Activated CD4-positive, alpha-beta T cell treated with anti-CD3 and anti-CD28 coated beads for 1 hour (primary cell): ENCODE measurements at places on chromosomes 2 and 18.

GRCh38 chr2:165268754-165269153 lies 29.5 kb downstream of the SCN2A start:
- no peak for DNase-seq

GRCh38 chr2:79434362-79434761 lies 78.5 kb upstream of the CTNNA2 start:
- no peak for DNase-seq

- no peak for DNase-seq
Observed at GRCh38 chr2:145874466-145874865, 1354.5 kb upstream of the ZEB2 start.

GRCh38 chr2:231228974-231229529 lies 30.6 kb downstream of the ARMC9 start:
- no peak for DNase-seq

DNA sequence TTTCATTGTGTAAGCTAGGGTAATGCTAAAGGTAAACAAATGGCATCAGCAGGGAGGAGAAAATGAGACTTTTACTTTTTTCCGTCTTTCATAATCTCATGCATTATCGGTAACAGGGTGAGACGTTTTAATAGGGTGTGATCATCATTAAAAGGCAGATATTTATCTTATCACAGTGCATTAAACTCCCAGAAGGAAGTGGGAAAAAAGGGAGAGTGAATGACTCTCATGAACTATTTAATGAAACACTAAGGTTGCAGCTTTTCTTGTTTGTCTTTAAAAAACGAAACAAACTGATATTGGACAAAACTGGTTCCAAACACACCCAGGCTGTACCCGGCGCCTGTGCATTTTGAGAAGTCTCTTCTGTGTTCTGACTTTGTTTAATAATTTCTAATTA lies 1936.8 kb upstream of the PIK3C3 start:
- no peak for DNase-seq

- DNase-seq = no peak
Observed at GRCh38 chr2:5666798-5667197, 25.4 kb upstream of the SOX11 start.

DNA sequence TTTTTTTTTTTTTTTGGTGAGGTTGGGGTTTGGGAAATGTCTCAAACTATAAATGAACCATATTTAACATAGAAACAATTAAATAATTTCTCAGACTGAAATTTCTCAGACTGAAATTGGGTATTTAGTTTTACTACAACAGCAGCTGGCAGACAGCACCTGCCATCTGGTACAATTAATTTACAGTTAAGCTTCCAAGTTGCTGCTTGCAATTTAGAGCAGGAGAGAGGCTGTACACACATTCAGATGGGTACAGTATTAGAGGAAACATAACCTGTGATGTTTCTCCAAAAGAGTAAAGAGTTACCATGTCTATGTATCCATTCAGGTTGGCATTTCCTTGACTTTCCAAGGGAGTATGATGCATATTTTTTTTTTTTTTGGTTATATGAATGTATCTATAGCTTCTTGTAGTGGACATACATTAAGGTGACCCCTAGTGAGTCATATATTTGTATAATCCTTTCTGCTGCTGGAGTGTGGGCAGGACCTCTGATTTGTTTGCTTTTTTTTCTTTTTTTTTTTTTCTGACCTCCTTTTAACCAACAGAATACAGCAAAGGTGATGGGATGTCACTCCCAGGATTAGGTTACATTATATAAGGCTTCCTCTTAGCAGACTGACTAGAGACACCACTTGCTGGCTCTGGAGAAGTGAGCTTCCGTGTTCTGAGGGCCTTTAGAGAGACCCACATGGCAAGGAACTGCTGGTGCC lies 201.7 kb downstream of the PTH2R start:
- DNase-seq = no peak

GRCh38 chr2:46050489-46050888 lies 246.7 kb upstream of the EPAS1 start:
- no peak for DNase-seq

DNA sequence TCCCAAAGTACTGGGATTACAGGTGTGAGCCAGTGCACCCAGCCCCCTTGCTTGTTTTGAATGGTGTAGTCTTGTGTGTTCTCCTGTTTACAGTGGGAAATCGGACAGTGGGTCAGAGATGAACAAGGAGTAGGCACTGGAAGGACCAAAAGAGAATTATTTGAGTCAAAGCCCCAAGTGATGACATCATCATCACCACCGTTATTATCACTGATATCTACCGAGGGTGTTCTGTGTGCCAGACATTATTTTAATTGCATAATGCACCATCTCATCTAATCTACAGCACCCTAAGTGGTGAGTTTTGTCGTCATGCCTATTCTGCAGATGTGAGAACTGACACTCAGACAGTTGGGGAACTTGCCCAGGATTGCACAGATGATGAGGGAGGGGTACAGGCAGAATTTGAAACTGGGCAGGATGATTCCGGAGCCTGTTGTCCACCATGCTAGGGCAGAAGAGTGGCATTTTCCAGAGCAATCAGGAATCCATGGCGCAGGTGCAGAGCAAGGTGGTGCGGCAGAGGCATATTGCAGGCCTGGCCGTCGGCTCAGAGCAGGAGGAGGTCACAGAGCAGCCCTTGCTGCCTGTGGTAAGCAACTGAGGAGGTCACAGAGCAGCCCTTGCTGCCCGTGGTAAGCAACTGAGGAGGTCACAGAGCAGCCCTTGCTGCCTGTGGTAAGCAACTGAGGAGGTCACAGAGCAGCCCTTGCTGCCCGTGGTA lies 137.0 kb upstream of the HDAC4 start:
- no peak for DNase-seq

DNA sequence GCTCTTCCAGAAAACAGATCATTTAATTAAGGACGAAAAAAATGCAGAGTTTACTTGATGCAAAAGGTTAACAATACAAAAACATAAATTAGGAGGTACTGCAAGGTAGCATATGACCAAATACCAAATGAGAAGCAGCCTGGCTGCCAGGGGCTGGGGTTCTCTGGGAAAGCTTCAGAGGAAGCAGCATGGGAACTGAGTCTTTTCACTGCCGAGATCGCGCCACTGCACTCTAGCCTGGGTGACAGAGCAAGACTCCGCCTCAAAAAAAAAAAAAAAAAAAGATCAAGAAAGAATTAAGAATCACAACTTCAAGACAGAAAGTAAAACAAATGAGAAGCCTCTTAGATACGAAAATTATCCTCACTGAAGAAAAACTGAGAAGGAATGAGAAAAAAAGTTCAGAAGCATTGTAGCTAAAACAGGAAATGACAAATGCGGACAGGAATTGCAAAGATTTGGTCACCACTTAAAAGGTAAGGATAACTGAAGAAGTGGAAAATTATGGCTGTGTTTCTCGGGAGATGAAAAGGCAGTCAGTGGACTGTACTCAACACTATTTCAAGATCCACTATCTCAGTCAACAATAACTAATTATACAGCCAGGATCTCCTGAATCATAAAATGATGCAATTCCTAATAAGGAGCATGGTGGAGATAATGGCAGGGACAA lies 4.3 kb downstream of the SEPTIN10 start:
- DNase-seq = no peak

GRCh38 chr2:151891566-151892194 lies 63.5 kb upstream of the ARL5A start:
- DNase-seq = no peak

- DNase-seq = no peak
Observed at GRCh38 chr2:97910403-97911205, 85.1 kb downstream of the TMEM131 start.

GRCh38 chr18:47917923-47918610 lies 12.4 kb downstream of the SMAD2 start:
- no peak for DNase-seq

- DNase-seq = no peak
Observed at GRCh38 chr2:10254373-10255188, 48.1 kb upstream of the HPCAL1 start.

GRCh38 chr2:240993446-240994170 lies 4.8 kb upstream of the SNED1 start:
- DNase-seq = no peak

- no peak for DNase-seq
Observed at GRCh38 chr2:128486640-128487375, 168.1 kb upstream of the HS6ST1 start.

DNA sequence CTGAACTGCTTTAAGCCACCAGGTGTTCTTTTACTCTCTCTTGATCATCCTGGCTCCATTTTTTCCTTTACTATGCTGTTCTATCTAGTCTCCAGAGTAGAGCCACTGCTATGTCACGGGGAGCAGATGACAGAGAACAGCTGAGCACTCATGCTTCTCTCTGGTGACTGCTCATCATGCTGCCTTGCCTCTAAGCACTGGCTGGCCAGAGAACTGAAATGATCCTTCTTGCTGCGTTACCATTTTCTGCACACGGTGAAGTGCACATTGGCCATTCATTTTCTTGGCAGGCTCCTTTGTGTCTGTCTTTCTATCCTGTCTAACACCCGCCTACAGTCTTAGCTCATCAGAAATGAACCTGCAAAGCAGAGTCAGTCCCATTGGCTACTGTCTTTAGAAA lies 86.0 kb downstream of the KCTD1 start:
- no peak for DNase-seq

- DNase-seq = no peak
Observed at GRCh38 chr2:239139566-239139965, 261.3 kb downstream of the HDAC4 start.

DNA sequence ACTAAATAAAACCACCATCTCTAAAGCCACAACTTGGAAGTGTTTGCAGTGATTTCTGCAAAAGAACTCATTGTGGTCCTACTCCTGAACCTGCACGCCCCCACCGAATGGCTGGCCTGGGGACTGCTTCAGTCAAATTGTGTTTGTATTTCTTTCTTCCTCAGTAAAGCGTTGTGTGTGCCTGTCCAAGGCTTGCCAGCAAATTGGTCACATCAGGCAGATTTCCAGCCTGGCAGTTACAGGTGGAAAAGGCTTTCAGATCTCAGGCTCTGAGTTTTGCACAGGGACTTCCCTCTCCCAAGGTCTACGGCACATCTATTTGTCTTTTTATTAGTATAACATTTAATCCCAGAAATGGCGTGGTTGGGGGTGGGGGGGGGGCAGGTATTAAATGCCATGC lies 54.0 kb upstream of the NOSTRIN start:
- DNase-seq = no peak

- DNase-seq = no peak
Observed at GRCh38 chr18:75087119-75088020, 121.6 kb downstream of the PTGR3 start.

- no peak for DNase-seq
Observed at GRCh38 chr2:84152462-84152861, 306.6 kb downstream of the SUCLG1 start.

GRCh38 chr18:9992973-9993520 lies 79.2 kb downstream of the VAPA start:
- DNase-seq = no peak

DNA sequence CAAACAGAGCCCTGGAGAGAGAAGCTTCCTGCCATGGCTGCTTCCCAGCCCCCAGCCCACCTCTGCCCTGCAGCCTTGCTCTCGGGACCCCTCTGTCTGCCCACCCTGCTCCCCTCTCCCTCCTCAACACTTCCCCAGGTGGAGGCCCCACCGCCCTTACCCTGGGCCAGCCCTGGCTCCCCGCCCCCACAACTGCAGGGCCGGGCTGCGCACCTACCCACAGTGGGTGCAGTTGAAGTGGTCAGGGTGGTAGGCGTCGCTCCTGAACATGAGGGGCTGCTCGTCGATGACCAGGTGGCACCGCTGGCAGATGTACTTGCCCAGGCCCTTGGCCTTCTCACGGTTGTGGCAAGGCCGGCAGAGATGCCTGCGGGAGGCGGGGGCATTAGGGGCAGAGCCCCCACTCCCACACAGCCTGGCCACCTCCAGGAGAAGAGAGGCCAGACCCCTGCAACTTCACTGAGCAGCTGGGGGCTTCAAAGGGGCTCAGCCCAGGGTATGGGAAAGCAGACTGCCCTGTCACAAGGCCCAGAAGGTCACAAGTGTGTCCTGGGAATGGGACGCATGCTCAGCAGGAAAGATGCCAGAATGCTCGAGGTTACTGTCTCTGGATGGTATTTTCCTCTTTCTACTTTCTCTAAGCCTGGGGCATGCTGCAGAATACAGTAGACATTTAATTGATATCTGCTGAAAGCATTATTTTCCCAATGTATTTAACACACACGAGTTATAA lies 3.1 kb upstream of the GPR17 start:
- no peak for DNase-seq

DNA sequence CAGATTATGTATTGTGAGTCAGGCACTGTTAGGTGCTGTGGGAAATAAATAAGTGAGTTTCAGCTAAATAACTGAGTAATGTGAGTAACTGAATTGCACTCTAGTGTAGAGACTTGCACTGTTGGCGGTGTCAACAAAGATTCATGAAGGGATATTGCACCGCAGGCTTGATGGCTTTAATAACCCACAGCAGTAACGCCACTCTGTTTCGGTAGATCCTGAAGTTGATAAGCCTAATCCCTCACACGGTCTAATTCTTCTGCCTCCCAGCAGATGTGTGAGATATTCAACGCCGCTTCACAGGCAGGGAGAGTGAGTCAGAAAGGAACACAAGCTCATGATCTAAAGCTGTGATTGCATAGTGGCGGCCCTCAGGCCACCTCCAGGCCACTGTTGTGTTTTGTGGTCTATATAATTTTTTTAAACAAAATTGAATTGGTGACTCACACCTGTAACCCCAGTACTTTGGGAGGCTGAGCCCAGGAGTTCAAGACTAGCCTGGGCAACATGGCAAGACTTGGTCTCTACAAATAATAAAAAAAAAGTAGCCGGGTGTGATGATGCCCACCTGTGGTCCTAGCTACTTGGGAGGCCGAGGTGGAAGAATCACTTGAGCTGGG lies 94.3 kb downstream of the LIPG start:
- no peak for DNase-seq

GRCh38 chr2:17759805-17760204 lies 5.9 kb downstream of the GEN1 start:
- DNase-seq = no peak

DNA sequence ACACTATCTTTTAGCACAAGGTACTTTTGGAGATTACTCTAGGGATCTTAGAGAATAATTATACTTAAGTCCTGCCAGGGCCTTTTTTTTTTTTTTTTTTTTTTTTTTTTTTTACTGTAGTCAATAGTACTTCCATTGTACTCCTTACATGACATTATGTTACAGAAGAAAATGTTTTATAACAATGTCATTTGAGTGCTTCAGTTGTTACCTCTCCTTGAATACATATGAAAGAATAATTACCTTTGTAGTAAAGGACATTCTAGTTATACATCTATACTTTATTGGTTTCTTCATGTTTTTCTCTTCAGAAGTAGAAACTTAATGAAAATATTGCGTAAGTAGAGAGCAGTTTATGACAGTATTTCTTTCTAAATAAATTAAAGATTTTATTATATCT lies 834.9 kb downstream of the DPP10 start:
- DNase-seq = no peak

- DNase-seq = no peak
Observed at GRCh38 chr2:230162981-230163380, 56.8 kb downstream of the SP110 start.

DNA sequence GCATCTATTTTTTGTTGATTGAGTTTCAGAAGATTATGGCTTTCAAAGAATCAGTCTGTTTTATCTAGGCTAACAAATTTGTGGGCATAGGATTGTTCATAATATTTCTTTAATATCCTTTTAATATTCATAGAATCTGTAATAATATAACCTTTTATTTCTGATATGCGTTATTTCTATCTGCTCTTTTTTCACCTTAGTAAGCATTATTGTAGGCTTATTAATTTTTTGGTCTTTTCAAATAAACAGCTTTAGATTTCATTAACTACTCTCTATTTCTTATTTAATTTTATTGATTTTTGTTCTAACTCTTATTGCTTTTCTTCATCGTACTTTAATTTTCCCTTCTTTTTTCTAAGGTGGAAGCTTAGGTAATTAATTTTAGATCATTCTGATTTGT lies 1614.4 kb upstream of the DDX18 start:
- no peak for DNase-seq

- DNase-seq = no peak
Observed at GRCh38 chr18:26255695-26256622, 29.7 kb downstream of the TAF4B start.
